NCI-H1436 (cell line): ENCODE measurements at places on chromosomes 7 and 10.
A peak's percentile ranks its signal among the peaks of the same experiment; 100 is the strongest.

DNA sequence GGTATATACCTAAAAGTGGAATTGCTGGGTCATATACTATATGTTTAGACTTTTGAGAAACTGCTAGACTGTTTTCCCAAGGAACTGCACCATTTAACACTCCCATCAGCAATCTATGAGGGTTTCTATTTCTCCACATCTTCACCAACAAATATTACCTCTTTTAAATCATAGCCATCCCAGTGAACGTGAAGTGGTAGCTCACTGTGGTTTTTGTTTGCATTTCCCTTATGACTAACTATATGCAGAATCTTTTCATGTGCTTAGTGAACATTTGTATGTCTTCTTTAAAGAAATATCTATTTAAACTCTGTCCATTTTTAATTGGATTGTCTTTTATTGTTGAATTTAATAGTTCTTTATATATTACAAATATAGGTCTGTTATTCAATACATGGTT is 115.8 kb upstream of the SEC61G start:
- no peak for DNase-seq

GRCh38 chr7:84829719-84830118 is 357.1 kb downstream of the SEMA3D start:
- no peak for DNase-seq

DNA sequence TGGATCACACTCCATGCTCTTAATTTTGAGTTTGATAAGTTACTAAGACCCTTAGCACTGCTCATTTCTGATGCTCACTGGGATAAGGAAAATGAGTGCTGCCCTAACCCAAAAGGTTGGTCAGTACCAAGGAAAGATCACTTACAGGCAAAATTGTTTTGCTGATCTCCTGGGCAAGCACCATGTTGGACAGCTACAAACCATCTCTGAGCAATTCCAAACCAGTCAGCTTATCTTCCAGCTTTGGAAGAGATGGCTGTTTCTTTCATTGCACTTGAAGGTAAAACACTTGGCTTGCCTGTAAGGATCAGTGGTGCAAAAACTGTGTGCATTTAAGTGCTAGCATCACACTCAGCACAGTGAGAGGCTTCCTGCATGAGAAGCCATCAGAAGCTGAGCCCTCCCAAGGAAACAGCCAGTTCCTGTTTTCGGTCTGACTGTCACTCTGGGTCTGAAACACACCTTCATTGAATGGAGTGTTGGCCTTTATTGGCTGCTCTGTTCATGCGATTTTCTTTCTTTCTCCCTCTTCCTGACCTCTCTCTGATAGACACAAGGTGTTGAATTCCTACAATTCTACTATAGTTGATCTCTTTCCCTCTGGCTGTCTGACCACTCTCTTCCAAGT is 126.4 kb upstream of the GHITM start:
- DNase-seq, result no peak

DNA sequence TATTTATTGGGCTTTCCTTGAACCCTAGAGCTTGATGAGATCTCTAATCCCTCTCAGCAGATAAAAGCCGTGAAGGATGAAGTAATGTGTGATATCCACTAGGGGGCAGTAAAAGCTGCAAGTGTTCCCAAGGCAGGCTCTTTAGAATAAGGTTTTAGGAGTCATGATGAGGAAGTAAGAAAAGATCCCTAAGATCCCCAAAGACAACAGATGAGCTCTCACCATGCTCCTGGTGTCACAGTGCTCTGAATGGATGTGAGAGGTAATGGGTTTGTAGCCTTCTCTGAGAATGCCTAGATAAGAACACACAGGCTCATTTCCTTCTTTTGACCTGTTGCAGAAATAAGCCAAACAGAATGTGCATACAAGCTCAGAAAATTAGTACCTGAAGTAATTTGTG is 70.4 kb upstream of the ITPRID1 start:
- peak; percentile 77 for DNase-seq

DNA sequence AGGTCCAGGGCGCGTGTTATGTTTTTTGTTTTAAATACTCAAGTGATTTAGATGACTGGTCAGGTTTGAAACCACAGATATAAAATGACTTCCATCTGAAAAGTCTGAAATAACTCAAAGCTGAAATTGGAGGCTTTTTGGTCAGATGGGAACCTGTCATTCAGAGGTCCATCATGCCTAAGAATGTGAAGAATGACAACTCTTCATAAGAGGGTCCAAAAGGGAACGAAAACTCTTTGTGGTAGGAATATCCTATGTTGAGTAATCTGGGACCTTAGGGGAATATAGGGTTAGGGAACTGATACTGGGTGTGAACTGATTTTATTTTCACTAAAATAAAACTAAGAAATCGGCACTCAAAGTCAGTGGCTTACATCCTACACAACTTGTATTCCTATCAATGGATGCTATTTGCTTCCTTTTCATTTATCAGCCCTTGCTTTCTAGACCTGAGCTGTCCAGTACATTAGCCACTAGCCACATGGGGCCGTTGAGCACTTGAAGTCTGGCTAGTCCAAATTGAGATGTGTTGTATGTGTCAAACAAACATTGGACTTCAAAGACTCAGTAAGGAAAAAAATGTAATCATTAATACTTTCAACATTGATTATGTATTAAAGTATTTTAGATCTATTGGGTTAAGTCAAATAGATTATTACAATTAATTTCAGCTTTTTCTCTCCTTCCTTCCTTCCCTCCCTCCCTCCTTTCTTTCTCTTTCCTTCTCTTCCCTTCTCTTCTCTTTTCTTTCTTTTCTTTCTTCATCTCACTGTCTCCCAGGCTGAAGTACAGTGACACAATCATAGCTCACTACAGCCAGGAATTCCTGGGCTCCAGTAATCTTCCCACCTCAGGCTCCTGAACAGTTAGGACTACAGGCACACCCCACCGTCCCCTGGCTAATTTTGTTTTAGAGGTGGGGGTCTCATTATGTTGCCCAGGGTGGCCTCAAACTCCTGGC is 56.5 kb upstream of the KDM7A start:
- DNase-seq, result no peak

GRCh38 chr10:111142092-111142768 is 65.4 kb downstream of the ADRA2A start:
- DNase-seq, result no peak

DNA sequence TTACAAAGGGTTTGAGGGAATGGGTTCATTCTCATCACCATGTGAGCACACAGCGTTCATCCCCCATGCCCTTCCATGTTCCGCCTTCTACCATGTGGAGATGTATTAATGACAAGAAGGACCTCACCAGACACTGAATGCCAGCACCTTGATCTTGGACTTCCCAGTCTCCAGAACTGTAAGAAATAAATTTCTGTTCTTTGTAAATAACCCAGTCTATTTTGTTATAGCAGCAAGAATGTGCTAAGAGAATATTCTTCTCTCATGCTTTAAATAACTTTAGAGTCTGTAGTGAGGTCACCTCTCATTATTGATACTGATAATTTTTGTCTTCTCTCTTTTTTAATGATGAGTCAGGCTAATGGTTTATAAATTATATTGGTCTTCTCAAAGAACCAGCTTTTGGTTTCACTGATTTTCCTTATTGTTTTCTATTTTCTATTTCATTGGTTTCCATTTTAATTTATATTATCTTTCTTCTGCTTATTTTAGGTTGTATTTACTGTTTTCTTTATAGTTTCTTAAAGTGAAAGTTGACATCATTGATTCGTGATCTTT is 3.1 kb upstream of the PDIA4 start:
- DNase-seq, result no peak

- no peak for DNase-seq
Measured at GRCh38 chr10:95756809-95757684, 1.1 kb downstream of the ENTPD1 start.

DNA sequence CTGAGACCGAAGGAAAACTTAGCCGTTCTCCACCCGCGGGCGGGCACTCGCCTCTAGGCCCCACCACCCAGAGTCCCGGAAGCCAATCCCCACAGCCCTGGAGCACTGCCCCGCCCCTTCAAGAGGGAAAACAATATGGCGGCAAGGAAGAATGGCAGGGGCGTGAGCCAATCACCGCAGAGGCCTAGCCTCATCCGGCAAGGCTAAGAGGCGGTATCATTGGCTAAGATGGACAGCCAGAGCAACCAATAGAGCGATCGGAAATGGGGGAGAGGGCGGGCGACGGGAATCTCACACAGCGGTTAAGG is 529 bp downstream of the ACTR1A start:
- peak; percentile 96 for DNase-seq

DNA sequence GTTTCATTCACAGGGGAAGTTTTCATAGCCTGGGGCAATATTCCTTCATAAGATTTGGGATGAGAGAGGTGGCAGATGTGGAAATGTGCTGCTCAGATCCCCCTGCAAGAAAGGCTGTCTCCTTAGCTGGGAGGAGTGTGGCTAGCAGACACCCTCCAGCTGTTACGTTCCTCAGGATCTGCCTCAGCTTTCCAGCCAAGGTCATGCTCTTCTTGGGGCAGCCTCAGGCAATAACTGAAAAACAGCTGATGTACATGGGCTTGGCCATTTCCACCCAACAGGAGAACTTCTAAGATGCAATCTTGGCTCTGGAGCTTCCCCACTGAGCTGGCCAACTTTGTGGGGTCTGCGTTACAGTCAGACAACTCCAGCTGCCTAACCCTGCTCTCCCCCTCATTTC is 51.3 kb upstream of the SEPTIN7 start:
- DNase-seq, result no peak

DNA sequence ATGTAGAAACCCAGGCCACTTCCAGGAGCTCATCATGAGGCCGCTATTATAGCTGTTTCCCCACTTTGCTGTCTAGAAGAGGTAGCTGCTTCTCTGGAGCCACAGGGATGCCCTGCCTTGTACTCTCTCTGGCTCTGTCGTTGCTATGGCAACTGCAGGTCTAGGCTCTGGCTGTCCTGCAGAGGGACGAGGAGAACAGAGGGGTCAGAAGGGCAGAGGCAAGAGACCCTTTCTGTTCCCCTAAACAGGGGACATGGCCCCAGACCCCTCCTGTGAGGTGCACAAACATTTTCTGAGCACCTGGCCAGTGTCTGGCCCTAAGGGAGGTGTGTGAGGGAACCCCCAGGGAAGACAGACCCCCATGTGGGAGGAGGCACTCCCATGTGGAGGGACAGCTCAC is 31.4 kb downstream of the ITPRIP start:
- DNase-seq, result no peak

GRCh38 chr7:93574646-93575554 is at the start of gene CALCR:
Gene CALCR (minus strand): TSS chr7:93574724. CDS start chr7:93486981, 87,743 bp downstream.
- no peak for DNase-seq

DNA sequence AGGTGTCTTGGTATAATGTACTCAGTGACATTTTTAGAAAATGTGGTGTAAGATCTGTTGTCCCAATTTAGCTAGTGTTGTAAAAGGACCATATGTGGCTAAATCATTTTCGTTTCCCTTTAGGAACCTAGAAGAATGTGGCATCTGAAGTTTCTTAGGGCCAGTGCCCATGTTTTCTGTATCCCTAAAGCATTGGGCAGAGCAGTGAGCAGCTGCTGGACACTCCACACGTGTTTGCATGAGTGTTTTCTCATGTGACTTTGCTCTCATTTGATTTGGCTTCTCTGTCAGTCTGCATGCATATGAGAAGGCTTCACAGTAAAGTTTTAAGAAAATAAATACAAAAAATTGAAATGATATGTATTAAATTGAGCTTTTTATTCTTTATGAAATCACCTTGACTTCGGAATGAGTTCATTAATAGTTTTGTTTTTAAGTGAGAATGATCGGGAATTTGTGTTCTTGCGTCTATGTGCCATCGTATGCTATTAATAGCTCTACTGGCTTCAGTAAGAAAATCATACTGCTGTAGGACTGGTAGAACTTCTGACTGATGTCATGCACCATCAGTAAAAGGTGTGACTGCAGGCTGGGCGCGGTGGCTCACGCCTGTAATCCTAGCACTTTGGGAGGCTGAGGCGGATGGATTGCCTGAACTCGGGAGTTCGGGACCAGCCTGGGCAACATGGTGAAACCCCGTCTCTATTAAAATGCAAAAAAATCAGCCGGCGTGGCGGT is 61.3 kb downstream of the RBM33 start:
- no peak for DNase-seq

DNA sequence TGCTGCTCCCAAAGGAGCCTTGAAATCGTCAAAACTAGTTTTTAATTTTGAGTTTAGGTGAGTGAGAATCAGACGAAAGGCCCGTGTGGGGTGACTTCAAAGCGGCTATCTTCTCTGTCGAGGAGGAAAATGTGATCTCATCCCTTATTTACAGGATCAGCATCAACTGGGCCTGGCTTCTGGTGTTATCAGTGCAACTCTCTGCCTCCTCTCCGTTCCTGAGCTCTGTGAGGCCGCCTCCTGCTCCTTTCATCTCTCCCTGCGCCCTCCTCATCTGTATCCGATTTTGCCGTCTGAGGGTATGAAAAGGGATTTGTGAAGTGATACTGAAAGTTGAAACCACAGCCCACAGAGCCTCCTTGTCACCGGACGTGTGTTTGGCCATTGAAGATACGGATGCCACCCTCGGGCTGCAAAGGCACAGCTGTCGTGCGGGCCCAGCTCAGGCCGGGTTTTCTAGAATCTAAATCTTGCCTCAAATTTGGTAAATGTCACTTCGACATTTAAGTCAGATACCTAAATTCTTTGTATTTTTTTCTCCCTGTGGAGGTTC is 408.7 kb upstream of the ADARB2 start:
- no peak for DNase-seq

DNA sequence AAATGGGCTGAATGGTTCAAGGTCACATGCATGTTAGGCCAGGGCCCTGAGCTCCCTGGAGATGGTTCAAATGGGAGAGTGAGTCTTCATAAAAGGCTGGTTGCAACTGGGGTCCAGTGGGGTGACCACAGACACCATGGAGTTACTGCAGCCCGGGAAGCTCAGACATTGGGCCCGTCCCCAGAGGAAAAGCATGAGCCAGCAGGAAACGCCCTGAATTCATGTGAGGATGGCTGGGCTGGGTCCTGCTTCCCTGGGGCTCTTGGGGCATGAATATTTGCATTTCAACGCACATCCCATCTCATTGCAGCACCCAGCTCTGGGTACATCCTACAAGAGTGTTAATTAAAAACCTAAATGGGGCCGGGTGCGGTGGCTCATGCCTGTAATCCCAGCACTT is 549.0 kb downstream of the TCERG1L start:
- no peak for DNase-seq

DNA sequence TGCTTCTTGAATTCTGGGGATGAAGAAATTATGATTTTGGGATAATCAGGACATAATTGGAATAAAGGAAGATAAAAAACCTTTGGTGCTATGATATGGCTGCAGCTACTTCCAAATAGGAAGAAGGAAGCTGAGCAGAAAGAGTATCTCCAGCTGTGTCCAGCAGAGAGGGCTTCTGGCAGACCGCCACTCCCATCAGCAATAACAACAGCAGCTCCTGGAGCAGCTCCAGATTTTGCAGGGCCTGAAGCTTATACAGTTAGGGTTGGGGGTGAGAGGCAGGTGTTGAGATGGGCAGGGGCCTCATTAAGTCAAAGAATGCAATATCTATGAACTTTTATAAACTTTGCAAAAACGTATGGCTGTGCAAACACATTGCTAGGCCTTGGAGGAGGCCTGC is 62.3 kb downstream of the C10orf120 start:
- DNase-seq, result no peak

GRCh38 chr10:2798336-2799022 is 268.9 kb upstream of the PFKP start:
- DNase-seq, result no peak
